ENCODE measurements at places on chromosomes 2 and 18.

- DNase-seq = no peak
Measured at GRCh38 chr2:149828520-149829210, 241.1 kb upstream of the MMADHC start.

GRCh38 chr18:69217196-69218000 is 183.3 kb upstream of the DOK6 start:
- no peak for DNase-seq

DNA sequence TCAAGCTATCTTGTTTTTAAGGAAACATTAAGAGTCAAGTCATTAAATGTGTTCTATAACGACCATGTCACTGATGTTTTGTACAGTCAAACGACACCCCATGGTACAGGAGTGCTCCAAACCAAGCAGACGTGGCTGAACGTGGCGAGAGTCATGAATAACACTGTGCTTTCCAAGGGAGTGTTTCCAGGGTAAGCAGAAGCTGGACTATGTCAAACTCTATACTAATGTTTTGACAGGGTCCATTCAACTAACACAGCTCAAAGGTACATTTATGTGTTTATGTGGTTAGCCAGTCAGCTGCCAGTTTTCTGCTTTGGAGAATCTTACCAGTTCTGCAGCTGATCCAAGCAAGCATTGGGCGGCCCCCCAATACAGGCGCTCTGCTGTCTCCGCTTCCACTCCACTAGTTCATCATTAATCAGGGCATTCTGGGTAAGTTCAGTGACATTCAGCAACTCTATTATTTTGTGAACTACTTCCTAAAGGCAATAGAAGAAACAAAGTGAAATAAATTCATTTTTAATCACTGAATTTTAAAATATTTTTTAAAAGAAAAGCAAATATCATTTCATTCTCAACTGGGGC is 16.4 kb downstream of the STAT1 start:
- DNase-seq = no peak

GRCh38 chr18:36460324-36460850 is 162.9 kb downstream of the FHOD3 start:
- no peak for DNase-seq

DNA sequence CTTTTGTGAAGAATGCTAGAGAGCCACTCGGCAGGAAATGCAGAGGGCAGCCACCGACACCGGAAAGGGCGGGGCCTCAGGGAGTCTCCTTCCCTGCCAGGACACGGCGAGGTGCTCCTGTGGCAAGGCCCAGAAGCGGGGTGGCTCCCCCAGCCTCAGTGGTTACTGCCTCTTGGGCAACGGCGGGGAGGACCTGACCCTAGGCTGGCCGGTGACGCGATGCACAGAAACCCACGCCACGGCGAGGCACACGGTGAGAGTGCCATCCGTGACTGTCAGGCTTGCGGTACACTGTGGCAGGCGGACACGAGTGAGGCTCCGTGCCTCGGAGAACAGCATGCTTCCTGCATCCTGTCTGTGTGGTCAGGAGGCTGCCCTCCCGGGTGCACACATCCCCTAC is 47.8 kb downstream of the ZAP70 start:
- DNase-seq = no peak

- DNase-seq = no peak
Measured at GRCh38 chr2:16124881-16125613, 184.7 kb downstream of the MYCN start.

- DNase-seq = no peak
Measured at GRCh38 chr2:145283131-145283530, 763.2 kb upstream of the ZEB2 start.

DNA sequence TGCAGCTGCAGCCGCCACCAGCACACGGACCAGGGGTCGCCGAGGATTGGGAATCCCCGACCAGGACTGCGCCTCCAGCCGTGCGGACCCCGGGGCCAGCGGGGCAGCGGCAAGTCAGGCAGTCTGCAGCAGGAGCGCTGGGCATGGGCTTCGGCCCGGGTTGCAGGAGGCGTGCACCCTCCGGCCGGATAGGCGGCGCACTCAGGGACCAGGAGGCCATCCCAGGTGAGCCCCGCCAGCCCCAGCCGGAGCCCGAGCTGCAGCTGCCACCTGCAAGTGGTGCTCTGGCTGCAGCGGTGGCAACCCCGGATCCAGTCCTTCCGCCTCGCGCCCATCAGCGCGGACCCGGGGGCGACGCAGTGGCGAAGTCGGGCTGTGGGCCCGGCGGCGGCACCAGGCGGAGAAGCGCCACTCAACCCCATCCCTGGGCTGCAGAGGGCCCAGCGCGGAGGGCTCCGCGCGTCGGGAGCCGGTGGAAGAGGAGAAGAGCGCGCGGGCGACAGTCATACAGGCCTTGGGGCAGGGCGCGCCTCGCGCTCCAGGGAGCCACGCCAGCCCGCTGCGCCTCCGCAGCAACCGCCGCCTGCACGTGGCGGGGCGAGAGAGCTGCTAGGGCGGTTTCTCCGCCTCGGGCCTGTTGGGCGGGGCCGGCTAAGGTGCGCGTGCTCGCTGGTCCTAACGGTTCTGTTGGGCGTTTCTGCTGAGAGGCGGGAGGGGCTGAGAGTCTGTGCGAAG is 73.8 kb downstream of the RPIA start:
- DNase-seq = no peak

DNA sequence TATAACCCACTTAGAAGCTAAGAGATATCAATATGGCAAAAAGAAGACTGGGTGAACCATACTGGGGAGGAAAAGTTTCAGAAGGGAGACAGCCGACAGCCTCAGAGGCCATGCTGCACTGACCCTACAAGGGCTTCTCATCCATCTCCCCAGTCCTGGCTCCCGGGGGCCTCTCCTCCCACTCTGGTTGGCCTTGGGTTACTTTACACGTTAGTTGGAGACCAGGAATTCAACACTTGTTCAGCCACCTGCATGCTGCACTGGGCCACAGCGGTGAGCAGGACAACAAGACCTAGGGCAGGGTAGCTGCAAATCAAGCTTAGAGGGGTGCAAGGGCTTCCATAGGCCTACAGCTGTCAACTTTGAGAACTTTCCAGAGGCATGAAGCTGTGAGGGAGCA is 28.6 kb upstream of the IL1R2 start:
- DNase-seq = no peak

GRCh38 chr18:66638856-66639629 is 35.2 kb upstream of the CDH19 start:
- no peak for DNase-seq

DNA sequence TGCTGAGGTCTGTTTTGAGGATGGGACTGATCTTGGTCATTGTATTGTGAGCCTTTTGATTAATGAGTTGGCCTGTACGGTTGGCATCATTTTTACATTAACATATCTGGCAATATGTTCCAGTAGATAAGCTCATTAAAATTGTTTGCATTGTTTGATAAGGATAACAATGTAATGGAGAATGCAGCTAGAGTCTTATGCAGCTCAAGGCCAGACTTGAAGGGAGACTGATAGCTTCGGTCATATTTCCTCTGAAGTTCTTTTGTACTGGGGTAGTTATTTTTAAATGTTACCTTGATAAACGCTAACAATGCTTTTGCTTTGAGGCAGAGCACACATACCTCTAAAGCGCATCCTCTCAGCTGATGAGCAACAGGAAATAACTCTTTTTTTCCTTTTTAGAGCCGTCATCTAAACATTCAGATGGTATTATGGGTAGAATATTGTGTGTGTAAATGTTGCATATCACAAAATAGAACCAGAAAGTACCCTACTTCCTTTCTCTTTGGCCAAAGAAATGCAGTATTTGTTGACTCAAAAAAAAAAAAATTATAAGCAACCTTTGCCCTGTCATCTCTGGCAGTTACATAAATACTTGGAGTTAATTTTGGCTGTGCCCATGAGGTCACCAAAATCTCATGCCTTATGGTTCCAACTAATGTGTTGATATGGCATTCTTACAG is 1.3 kb downstream of the MAPRE2 start:
- no peak for DNase-seq

- no peak for DNase-seq
Measured at GRCh38 chr18:42893977-42894376, 221.5 kb downstream of the RIT2 start.

DNA sequence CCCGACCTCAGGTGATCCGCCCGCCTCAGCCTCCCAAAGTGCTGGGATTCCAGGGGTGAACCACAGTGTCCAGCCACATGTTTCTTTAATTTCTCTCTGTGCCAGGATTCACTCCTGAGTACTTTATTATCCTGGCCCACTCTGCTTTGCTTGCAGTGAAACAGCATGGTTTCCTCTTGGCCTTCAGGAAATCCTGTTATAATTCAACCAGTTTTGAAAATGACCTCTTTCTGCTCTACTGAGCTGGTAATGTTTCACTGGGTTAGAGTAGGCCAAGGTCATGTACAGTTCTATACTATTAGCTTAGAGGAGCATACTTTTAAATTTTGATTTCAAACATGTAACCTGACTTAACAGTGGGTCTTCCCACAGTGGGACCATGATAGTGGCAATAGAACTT is 90.6 kb upstream of the PELI1 start:
- DNase-seq = no peak

- DNase-seq = no peak
Measured at GRCh38 chr2:206863716-206864115, 75.6 kb upstream of the CPO start.

GRCh38 chr2:195496991-195497390 is 160.0 kb upstream of the SLC39A10 start:
- DNase-seq = no peak

GRCh38 chr2:106030287-106031268 is 163.5 kb downstream of the UXS1 start:
- DNase-seq = peak; percentile 63

DNA sequence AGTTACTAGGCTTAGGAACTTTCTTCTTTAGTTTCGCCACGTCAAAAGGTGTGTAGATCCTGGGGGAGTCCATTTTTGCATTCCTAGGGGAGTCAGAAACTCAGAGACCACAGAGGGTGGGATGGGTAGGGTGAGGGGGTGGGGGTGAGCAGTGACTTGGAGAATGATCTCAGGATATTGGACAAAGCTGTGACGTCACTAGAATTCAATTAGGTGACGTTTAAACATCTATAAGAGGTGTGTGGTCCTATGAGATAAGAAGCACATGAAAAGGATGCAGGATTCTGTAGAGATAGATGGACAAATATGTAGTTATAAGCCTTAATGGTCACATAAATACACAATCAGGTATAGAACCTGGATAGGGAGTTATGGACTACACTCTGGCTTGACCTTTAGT is 21.5 kb downstream of the SLC4A3 start:
- DNase-seq = no peak

DNA sequence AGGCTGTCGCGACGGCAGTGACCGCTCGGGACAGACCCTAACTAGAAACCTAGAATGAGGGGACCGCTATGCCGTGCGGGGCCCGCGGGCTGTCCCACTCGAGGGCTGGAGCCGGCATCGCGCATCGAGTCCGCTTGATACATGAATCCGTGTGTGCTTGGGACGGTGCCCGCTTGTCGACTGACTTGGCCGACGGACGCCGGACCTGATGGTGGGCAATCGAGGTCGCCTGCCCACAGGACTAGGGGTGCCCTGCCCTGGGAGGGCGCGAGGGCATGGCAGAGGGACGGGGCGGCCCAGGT is 749 bp upstream of the PTMA start:
- DNase-seq = no peak

GRCh38 chr2:178244777-178245176 is 50.5 kb downstream of the OSBPL6 start:
- DNase-seq = no peak

DNA sequence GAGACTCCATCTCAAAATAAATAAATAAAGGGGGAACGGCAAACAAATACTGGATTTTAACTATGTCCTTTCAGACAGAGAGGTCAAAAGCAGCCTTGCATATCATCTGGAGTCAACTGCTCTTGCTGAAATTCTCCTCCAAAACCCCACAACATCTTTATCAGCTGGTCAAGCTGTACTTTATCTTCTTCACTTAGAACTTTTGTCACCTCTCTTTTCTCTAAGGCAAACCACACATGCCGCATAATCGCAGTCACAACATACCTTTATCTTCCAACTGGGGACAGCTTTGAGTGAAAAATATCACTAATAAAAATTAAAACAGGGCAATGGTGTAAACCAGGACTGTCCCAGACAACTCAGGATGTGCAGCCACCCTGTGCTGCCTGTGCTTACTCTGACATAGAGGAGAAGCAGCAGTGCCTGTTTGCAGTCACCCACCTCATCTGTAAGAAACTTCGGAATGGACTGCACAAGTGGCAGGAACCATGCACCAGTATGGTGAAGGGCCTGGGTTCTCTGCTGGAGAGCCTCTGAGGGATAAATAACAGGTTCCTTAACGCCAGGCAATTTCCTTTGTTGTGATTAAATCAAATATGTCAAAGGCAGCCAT is 6.2 kb downstream of the MPPE1 start:
- no peak for DNase-seq

- no peak for DNase-seq
Measured at GRCh38 chr2:96147593-96148201, 2.5 kb upstream of the DUSP2 start.

- no peak for DNase-seq
Measured at GRCh38 chr2:162061021-162061420, 13.0 kb downstream of the DPP4 start.

DNA sequence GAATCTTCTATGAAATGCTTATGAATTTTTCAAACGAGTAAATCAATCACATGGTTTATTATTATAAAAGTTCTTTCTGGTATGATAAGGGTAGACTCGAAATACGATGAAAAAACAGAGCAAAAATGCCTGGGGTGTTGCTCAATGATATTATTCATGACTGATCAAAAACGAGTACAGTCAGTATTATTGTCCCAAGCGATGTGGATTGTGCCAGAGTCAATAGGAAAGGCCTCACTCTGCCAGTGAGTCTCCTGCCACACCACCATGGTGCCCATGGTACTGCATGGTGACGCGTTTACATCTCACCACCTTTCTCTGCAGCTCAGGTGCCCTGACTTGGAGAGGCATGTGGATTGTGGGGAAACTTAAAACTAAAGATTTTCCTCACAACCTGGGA is 58.5 kb downstream of the KCTD1 start:
- no peak for DNase-seq

Data from AG08395 (cell line).